ENCODE measurements at places on chromosomes 4 and X.

DNA sequence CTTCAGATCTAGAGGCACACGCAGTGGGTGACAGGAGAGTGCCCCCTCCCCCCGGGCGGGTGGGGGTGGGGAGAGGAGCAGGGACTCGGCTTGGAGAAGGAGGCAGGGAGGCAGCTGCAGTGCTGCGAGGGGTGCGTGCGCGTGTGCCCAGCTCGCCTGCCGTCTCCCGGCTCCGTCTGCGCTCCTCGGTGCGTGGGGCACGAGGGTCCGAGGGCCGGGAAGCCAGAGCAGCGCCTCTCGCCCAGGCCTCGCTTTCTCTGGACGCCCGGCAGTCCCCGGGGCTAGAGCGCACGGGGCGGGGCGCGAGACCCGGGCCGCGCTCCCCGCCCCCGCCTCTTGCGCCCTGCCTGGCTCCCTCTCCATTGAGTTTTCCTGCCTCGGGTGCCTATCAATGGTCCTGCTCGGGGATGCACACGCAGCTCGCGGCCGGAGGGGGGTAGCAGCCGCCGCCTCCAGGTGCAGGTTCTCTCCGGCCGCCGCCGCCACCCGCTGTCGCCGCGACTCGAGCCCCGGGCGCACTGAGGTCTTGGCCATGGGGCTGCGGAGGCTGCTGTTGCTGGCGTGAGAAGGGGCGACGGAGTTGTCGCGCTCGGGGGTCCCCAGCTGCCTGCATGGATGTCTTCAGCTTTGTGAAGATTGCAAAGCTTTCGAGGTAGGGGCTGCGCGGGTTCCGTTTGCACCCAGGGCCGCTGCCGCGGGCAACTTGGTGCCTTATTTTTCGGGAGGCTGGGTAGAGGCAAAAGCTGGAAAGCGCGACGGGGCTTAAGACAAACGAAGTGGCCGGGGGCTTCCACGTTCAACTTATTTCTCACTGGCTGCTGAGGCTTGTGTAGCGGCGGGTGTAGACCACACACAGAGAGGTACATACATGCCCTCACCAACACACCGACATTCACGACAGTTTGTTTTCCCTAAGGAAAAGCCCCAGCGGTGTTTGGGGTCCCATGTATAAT, at the start of gene FRMPD4:
FRMPD4 (plus strand) TSS at position 113 of the 953 bp plus-strand sequence; CDS start at position 612, 499 bp downstream.
- no peak for DNase-seq

GRCh38 chrX:84335121-84335520, 147.1 kb upstream of the RPS6KA6 start:
- no peak for DNase-seq

GRCh38 chr4:118879409-118879808, 9.2 kb upstream of the SYNPO2 start:
- DNase-seq, result no peak

DNA sequence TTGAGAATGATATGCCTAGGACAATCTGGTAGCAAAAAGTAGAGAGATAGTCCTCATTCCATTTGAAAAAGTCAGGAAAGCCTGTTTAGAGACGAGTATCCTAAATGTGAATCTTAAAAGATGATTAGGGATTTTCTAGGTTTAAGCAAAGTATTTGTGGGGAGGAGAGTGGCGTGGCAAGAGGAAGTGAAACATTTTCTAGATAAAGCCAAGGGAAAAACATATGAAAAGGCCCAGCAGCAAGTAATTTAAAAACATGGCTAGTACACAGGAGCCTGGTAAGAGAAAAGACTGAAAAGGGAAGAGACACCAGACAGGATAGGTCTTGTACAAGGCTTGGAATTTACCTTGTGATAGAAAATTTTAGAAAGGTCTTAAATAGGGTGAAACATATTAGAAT, 45.9 kb downstream of the CORIN start:
- no peak for DNase-seq

GRCh38 chr4:113776016-113776415, 14.5 kb upstream of the CAMK2D start:
- no peak for DNase-seq

DNA sequence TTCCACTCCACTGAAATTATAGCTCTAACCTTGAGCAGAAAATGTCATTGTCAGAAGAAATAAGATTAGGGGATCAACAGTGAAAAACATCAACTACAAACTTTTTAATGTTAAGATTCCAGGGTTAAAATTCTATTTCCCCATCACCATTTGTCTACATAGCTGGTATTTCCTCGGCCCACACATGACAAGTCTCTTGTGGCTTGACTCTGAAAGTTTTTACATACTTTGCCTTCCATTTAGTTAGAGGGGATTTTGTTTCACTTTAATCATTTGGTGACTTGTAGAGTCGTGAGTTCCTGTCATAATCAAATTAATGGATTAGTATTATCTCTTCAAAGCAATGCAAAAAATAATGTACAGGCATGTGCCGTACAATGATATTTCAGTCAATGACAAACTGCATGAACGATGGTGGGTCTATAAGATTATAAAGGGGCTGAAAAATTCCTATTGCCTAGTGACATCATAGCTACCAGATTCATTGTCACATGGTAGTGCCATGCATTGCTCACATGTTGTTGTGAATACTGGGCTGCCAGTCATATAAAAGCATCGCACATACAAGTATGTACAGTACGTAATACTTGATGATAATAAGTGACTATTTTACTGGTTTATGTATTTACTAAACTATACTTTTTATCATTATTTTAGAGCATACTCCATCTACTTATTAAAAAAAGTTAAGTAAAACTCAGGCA, 72.0 kb downstream of the ING2 start:
- DNase-seq, result no peak

DNA sequence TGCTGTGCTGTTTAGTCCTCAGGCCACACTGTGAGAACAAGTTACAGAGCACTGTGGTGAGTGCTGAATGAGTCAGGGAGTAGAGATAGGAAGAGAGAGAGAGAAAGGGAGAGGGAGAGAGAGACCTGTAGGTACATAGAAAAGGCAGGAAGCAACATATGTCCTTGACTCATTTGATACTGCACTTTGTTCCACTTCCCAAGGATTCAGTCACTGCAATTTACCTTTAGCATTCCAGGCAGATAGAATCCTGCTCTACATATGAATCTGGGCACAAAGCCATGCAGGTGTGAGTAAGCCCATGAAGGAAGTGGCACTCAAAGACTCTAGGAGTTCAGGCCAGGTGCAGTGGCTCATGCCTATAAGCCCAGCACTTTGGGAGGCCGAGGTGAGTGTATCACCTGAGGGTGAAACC, 1.0 kb upstream of the DAPP1 start:
- no peak for DNase-seq

GRCh38 chr4:35511851-35512250, 732.5 kb downstream of the ARAP2 start:
- DNase-seq, result no peak

- no peak for DNase-seq
These were observed 14.2 kb downstream of the RAB9A start for GRCh38 chrX:13703135-13703534.

- DNase-seq, result no peak
These were observed 58.3 kb downstream of the MID1IP1 start for GRCh38 chrX:38859602-38860001.

GRCh38 chrX:130120746-130121504, 10.6 kb upstream of the ELF4 start:
- DNase-seq, result peak; percentile 67

DNA sequence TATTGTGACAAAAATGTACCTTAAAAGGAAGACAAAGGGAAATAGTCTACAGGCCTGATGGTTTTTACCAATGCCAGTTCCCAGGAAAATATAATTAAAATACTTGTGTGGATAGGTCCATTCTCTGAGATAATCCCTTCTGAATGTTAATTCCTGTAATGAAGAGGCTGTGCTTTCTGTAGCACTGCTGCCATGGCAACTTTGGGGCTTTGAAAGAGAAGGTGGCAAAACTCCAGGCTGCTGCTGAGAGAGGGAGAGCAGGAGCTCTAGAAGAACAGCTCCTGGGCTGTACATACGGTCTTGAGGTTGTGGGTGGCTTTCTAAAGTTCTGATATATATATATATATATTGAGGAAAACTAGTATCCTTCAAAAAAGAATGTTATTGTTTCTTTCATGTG, 125.4 kb downstream of the PDLIM5 start:
- no peak for DNase-seq

DNA sequence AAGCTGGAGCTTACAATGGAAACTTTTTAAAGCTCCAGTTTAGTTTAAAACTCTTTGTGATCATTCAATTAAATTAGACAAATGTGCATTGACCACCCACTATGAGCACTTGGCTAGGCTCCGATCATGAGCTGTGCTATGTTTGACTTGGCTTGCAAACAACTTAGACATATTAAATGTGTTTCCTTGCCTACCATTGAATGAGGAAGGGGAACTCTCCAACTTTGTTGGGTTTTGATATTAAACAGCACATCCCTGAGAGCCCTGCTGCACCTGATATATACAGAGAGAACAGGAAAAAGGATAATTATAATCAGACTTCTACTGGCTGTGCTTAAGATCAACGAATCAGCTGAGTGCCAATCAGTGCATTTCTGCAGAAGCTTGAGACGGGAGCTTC, 71.4 kb upstream of the ADGRL3 start:
- DNase-seq, result no peak

- no peak for DNase-seq
These were observed 99.1 kb upstream of the EDNRA start for GRCh38 chr4:147381749-147382148.

GRCh38 chr4:33149658-33150524, 2429.7 kb downstream of the PCDH7 start:
- DNase-seq, result no peak

DNA sequence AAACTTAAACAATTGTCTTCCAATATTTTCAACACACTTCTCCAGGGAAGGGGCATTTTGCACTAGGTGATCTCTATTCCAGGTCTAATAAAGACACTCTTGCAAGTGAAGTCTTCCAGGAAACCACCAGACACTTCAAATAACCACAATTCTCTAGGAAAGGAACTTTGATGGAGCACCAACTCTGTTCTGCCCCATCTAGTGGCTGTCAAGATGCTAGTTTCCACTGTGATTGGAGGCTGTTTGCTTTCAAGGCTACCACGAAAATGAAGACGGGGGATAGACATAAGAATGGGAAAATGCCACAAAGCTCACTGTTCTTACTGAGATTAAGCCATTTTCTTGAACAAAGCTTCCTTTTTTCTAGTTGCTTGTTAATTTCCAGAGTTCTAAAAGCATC, 100.6 kb upstream of the F9 start:
- DNase-seq, result no peak

GRCh38 chr4:123986268-123986798, 589.7 kb downstream of the SPRY1 start:
- no peak for DNase-seq

DNA sequence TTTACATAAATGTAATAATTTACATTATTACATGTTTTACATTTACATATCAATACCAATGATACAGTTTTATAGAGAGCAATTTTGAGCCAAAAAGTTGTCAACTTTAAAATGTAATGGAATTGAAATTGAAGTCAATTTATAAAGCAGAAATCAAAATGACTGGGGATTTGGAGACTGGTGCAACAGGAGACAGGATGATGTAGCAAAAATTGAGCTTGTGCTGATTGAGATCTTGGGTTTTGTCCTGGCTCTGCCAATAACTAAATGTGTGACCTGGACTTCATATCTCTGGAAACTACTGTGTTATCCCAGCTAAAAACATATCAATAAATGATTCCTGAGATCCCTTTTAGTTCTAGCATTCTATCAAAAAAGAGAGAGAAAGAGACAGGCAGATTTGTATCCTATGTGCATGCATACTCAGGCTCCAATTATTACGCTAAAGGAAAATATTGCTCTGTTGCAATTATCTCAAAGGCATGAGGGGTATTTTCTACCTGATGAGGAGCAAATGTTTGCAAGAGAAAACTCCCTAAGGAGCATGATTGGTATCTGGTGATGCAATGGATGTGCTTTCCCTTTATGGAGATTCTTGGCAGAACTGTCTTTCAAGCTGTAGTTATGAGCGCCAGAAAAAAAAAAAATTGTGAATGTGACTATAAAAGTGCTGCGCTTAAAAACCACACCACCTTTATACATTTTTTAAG, 14.7 kb downstream of the EXOC1L start:
- no peak for DNase-seq

DNA sequence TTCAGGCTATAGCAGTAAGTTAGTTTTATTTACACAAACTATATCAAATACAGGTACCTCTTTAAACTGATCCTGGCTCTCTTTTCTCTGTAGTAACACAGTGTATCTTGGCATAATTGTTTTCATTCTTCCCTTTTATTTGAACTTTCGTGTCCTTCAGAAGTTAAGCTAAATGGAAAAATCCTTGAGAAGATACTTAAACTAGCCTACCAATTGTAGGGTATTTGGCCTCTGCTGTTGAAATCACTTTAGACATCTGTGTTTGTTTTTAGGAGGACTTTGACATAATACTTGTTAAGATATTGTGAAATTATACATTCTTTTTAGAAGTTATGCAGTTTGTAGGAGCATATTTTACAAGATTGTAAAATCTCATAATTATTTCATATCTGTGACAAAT, 90.3 kb upstream of the GK2 start:
- no peak for DNase-seq

DNA sequence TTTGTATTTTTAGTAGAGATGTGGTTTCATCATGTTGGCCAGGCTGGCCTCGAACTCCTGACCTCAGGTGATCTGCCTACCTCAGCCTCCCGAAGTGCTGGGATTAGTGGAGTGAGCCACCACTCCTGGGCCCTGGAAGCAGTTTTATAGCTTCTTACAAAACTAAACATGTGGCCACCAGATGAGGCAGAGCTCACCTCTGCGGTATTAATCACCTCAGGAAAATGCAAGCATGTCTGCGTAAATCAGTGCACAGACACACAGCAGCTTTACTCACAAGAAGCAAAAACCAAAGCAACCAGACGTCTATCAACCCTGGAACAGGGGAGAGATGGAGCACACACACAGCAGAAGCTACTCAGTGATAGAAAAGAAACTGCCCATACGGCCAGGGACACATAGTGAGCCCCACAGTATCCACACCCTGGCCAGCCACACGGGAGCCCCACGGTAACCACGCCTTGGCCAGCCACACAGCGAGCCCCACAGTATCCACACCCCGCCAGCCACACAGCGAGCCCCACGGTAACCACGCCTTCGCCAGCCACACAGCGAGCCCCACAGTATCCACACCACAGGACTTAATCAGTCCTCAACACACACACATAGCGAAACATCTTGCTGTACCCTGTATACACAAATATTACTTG, 30.2 kb downstream of the PPP2R3B start:
- DNase-seq, result no peak

DNA sequence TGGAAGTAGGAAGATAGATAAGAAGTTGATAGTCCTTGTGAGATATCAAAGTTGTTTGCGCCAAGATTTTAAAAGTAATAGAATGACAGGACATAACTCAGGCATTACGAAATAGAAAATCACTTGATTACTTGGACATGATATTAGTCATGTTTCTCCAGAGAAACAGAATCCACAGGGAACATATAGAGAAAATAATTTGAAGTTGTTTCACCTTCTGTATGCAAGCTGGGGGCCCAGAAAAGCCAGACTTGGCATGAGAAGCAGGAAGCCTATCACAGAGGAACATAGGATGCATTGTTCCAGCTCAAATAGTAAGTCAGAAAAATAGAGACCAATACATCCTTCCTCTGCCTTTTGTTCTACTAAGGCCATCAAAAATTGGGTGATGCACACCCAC, 715.9 kb downstream of the TECRL start:
- no peak for DNase-seq

GRCh38 chr4:74793757-74794381, 454 bp downstream of the BTC start:
- DNase-seq, result no peak

- peak; percentile 48 for DNase-seq
These were observed 31.9 kb downstream of the CASP6 start for GRCh38 chr4:109671350-109671749.

All from stimulated activated CD4-positive, alpha-beta T cell treated with anti-CD3 and anti-CD28 coated beads, Interleukin-4, amount 100 ng/mL, for 24 hours (primary cell).